ENCODE measurements at places on chromosomes 6 and 20. TPM values are rescaled to one million over a fixed set of nuclear protein-coding genes. Genes with fewer than 3 reads are reported as not detected.

Gene TMEM200A
- polyA plus RNA-seq, result 2.9 TPM

Gene PDE10A
- 8.9 TPM for polyA plus RNA-seq

Gene MYB
- polyA plus RNA-seq, result 5.9 TPM

Gene TRIM38
- polyA plus RNA-seq, result 16.0 TPM

Gene TP53TG5
- polyA plus RNA-seq, result 1.6 TPM

GRCh38 chr6:144361016-144361415 is 75.9 kb downstream of the UTRN start:
- peaks cover 5% of the 10 kb centered on the region for H3K4me1 ChIP-seq
- H3K4me3 ChIP-seq, result no peak overlapping the region
- no peak for DNase-seq
- no peak overlapping the region for H3K27ac ChIP-seq
- no peaks in the 10 kb centered on the region for H3K27me3 ChIP-seq
- no peaks in the 10 kb centered on the region for H3K36me3 ChIP-seq

- H3K27me3 ChIP-seq, result no peaks in the 10 kb centered on the region
- DNase-seq, result no peak
- no peak overlapping the region for H3K4me3 ChIP-seq
- no peak overlapping the region for H3K27ac ChIP-seq
- H3K36me3 ChIP-seq, result no peaks in the 10 kb centered on the region
These were observed 54.2 kb upstream of the FANCE start for GRCh38 chr6:35397806-35398418.

DNA sequence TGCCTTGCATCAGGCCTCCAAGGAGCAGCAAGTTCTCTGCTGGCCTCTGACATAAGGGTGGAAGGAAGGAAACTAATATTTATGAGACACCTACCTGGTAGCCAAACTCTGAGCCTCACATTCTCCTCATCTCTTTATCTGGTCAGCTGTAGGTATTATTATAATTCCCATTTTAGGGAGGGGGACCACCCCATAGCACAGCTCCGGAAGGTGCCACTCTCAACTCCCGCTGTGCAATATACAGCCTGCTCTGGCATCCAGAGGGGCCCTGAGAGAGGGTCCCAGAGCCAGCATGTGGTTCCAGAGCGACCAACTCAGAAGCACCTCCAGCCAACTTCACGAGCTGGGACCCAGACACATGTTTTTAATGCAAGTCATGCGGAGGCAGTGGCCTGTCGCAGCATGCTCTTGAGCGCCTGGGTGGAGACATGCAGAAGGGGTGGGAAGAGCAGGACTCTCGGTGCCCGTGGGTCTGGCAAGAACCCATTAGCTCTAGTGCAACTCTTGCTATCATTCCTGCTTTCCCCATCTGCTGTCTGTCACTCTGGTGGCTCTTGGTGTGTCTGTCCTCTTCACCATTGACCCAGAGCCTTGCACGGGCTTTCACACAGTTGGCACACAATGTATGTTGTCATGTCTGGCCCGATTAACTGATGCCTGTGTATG is 15.0 kb upstream of the MYMX start:
- H3K27ac ChIP-seq, result no peak overlapping the region
- H3K4me1 ChIP-seq, result no peaks in the 10 kb centered on the region
- no peak overlapping the region for H3K4me3 ChIP-seq
- DNase-seq, result no peak

DNA sequence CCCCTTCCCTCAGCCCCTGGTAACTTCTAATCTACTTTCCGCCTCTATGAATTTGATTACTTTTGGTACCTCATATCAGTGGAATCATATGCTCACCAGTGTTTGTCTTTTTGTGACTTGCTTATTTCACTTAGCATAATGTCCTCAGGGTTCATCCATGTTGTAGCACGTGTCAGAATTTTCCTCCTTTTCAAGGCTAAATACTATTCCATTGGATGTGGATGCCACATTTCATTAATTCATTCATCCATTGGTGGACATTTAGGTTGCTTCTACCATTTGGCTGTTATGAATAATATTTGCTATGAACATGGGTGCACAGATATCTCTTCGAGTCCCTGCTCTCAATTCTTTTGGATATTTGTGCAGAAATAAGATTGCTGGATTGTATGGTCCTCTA is 388.6 kb upstream of the SOX4 start:
- DNase-seq, result no peak
- no peaks in the 10 kb centered on the region for H3K27me3 ChIP-seq
- no peak overlapping the region for H3K4me3 ChIP-seq
- peaks cover 3% of the 10 kb centered on the region for H3K4me1 ChIP-seq

DNA sequence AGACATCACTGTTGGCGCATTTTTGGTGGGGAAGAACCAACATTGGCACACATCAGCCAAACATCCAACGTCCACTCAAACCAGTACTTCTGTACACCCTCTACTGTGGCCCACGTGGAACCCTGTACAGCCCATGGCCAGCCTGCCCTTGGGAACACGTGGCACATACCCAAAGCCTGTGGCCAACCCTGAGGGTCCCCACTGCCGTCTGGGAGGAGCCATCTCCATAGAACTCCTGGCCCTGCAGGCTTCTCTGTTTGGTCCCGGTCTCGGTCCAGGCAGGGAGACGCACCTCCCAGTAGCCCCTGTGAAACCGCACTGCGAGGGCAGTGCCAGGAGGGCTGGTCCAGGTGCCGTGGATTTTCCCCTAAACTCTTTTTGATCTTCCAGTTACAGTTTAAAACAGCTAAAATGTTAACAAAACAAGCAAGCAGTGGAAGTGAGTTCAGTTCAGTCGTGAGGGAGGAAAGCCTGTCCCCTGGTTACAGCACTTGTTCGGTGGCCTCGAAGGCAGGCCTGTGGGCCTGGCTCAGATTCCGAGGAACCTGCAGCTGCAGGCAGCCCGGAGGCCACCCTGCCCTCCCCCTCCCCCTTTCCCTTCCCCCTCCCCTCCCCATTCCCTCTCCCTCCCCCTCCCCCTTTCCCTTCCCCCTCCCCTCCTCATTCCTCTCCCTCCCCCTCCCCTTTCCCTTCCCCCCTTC is 233.7 kb downstream of the DLL1 start:
- H3K4me3 ChIP-seq, result no peak overlapping the region
- peaks cover 16% of the 10 kb centered on the region for H3K27me3 ChIP-seq
- no peaks in the 10 kb centered on the region for H3K4me1 ChIP-seq
- H3K27ac ChIP-seq, result no peak overlapping the region

DNA sequence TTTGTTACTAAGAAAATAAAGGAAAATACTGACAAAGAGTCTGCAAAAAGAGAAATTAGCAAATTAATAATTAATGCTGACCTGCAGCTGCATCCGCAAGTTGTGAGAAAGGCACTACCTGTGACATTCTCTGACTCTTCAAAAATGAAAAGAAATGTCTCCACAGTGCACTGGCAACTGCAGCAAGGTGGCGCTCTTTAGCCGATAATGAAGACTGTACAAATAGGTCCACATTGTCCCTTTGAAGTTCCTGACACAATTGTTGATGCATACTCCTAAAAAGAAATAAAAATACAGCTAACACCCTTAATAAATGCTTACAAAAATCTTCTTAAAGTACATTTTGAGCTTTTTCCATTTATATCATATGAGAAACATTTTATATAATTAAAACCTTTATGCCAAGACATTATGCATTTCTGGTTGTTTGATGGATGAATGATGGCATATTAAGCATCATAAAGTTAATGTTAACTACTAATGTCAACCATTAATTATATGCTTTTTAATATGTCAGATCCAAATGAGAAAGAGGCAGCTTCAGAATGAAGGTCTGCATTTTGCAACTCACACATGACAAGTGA is 96.5 kb downstream of the MMS22L start:
- DNase-seq, result peak; percentile 50
- H3K27me3 ChIP-seq, result no peaks in the 10 kb centered on the region
- peaks cover 3% of the 10 kb centered on the region for H3K4me1 ChIP-seq
- no peaks in the 10 kb centered on the region for H3K36me3 ChIP-seq
- H3K27ac ChIP-seq, result no peak overlapping the region

DNA sequence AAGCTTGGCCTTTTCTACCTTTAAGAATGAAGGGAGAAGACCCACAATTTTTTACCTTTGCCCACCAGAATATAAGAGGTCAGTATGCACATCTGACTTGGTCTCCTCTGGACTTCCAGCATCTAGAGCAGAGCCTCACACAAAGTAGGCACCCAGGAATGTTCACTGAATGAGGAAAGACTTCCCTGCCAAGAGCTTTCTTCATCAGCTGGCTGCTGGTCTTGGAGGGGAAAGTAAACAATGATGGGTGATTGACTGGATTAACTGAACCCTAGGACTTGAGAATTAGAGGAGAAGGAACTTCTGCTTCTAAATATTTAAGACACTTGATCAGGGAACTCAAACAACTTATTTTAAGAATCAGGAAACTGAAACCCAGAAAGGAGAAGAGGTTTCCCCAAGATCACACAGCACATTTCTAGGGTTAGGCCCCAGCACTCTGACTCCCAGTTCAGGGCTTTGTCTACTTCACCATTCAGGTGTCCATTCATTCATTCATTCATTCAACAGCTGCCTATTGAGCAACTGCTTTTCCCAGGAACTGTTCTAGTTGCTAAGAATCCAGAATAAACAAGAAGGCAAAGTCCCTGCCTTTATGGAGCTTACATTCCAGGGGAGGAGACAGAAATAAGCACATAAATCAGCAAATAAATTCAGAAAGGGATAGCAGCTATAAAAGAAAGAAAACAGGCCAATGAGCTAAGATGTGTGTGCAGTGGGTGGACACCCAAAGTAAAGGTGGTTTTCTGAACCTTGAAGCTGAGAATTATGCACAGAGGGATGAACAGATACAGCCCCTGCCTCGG is 216.9 kb upstream of the LRFN2 start:
- no peaks in the 10 kb centered on the region for H3K36me3 ChIP-seq
- no peak for DNase-seq
- no peaks in the 10 kb centered on the region for H3K27me3 ChIP-seq
- H3K4me1 ChIP-seq, result no peaks in the 10 kb centered on the region
- H3K4me3 ChIP-seq, result no peak overlapping the region

- no peaks in the 10 kb centered on the region for H3K36me3 ChIP-seq
- H3K4me3 ChIP-seq, result no peak overlapping the region
- no peaks in the 10 kb centered on the region for H3K27me3 ChIP-seq
- peaks cover 5% of the 10 kb centered on the region for H3K4me1 ChIP-seq
These were observed 740.7 kb downstream of the DHX35 start for GRCh38 chr20:39702701-39703349.

Measured in left lung (tissue), 14 donors.